ENCODE measurements at places on chromosomes 3 and 15.
A peak's percentile ranks its signal among the peaks of the same experiment; 100 is the strongest.

GRCh38 chr3:105511031-105511430 lies 144.3 kb downstream of the ALCAM start:
- no peak for DNase-seq

- DNase-seq = no peak
Observed at GRCh38 chr3:155886915-155887314, 16.5 kb downstream of the GMPS start.

GRCh38 chr3:147426931-147427330 lies 17.8 kb downstream of the ZIC1 start:
- DNase-seq = no peak

DNA sequence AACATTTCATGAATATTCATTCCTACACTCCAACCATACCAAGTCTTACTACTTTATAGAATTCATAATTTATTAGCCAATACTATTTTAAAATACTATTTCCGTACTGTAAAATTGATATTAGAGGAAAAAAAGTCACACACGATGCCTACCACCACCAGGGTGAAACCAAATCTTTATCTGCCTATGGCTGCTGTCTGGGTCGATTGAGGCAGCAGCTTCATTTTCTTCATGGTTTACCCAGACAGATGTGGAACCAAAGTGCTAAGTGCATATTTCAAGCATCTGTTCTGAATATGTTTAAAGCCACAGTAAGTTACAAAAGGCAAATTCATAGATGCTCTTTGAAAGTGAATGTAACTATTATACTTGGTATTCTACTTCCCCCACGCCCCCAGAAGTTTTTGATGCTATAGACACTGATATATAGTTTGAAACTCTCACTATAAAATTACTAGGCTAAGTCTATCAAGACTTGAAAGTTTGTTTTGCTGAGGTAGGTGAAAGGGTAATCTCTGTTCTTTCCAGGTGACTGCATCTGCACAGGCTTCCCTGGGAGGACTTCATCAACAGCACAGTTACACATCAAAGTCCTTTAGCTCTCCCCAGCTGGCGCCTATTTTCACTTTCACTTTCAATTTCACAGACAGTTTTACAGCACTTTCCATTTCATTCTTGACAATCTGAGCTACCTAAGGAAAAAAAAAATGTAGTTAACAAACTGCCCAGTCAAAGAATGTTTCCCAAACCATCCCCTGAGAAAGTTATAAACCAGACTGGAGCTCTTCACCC lies 113.9 kb downstream of the POLQ start:
- peak; percentile 19 for DNase-seq

DNA sequence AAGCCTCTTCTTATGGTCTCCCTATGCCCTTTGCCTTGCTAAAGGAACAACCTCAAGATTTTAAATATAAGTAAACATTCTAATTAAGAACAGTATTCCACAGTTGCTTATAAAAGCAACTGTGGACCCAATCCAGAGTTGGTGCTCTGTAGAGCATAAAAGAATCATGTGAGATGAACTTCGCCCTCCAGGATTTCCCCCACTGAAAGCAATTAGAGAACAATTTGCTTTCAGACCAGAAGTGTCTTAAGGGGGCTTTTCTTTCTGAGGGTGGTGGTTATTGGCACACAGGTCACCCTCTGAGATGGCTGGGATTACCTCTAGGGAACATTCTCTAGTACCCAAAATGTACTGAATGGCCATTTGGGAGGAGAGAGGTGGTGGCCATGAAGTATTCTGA lies 10.6 kb downstream of the ZNF592 start:
- DNase-seq = no peak

- peak; percentile 2 for DNase-seq
Observed at GRCh38 chr3:69671082-69671952, 67.9 kb upstream of the MITF start.

All from NCI-H774 (cell line).